ENCODE measurements at places on chromosomes 16 and 17. TPM values are rescaled to one million over a fixed set of nuclear protein-coding genes. Genes with fewer than 3 reads are reported as not detected.

LGALS9 gene
- polyA plus RNA-seq, result 133 TPM

DNAAF8 gene
- polyA plus RNA-seq, result 0.20 TPM

GRCh38 chr16:29995324-29995910, at the start of gene HIRIP3:
HIRIP3 (minus strand) TSS chr16:29995617; CDS start chr16:29995605, 12 bp downstream.
- peak; percentile 35 for DNase-seq

DNA sequence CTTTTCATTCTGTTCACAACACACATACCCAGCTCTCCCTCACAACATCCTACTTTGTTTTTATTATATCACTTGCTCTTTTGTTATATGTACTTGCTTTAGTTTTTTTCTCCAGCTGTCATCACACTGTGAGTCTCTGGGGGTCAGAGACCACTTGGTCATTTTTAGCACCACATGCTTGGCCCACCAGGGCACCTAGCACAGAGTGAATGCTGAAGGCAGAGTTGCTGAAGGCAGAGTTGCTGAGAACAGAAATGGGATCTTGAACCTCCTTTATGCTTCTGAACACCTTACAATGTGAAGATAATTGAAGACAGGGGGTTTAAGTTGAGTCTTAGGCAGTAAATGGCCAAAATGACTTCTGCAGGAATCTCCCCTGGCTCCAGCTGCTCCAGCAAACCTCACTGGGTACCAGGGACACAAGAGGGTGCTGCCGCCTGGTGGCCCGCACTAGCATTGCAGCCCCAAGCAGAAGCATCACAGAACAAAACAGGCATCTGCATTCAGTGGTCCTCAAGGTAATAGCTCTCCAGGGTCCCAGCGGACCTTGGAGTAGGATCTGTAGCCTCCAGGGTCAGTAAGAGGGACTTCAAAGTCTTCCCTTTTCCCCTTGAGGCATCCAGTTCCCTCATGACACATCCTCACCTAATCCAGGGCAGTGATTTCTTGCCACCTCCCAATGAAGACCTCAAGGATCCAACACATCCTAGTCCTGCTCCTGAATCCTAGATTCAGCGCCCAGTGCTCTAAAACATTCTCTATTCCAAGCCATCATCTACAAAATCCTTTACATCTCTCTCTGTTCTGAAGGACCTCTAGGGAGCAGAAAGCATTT, 1972.6 kb downstream of the TP53TG3F start:
- DNase-seq, result no peak

GRCh38 chr16:7637446-7637845, 304.8 kb downstream of the RBFOX1 start:
- no peak for DNase-seq

GRCh38 chr16:61836804-61837393, 199.3 kb downstream of the CDH8 start:
- no peak for DNase-seq

DNA sequence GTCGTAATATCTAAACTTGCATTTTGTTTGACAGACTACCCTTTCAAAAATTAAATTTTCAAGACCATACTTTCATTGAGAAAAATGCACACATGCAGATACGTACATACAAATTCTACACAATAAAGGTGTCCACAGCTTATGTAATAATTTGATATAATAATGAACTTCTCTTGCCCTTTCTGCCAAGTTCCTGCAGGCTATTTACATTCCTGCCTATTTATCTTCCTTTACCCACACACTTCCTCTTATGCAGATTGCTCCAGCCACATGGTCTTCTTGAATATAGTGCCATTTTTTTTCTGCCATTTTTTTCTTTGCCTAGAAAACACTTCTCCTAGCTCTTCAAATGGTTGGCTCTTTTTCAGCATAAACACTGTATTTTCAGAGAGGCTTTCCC, 826.9 kb upstream of the CDH8 start:
- DNase-seq, result no peak
